ENCODE measurements at places on chromosomes 2 and 18.

- no peak for DNase-seq
These were observed 35.5 kb upstream of the TXNDC2 start for GRCh38 chr18:9850309-9850708.

DNA sequence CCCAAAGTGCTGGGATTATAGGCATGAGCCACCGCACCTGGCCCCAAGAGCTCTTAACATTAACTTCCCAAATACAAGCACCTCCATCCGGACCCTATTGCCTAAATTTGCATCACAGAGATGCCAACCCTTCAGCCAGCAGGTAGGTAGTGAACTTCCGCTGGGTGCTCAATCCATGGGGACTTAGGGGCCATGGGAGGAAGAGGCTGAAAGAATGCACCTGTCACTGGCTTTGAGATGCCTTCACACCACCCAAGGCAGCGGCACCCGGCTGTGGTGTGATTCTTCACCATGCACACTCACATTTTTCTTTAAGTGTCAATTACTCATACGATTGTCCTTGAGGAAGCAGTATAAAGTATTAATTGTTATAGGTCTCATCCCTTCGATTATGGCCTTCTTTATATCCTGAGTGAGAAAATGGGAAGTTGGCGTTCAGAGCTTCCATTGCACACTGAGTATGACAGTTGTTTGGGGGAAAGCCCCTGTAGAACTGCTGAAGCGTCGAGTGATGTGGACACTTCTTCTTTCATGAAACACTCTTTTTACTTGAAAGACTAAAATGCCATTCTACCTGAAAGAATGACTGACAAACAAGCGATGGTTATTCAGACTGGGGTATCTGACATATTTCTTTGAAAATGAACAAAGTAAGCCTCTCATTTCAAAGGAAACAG lies 51.8 kb upstream of the BIN1 start:
- no peak for DNase-seq

DNA sequence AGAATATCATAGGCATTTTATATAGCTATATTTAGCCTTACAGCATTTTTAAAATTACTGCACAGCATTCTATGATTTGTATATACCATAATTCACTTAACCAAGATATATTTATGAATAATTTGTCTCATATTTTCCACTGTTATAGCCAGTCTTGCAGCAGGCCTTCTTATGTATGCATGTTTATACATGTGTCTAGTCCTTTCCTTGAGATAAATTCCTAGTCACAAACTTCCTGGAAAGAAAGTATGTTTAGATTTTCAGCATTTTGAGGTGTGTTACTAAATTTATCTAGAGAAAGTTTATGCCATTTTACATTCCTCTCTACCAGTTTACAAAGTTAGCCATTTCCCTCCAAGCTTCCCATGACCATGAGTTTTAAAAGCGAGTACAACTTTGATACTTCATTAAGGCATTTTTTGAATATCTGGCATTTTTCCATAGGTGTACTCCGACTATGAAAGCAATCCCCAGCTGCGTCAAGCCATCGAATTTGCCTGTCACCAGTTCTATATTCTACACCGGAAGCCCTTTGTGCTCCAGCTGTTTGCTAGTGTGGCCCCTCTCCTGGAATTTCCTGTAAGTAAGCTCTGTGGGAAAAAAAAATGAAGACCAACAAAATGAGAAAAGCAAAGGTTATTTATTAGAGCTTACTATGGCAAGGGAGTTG lies 59.4 kb upstream of the RPE start:
- DNase-seq, result no peak

- DNase-seq, result peak; percentile 42
These were observed 77.7 kb downstream of the GULP1 start for GRCh38 chr2:188369365-188369764.

GRCh38 chr2:45401431-45401922 lies 209.6 kb downstream of the SRBD1 start:
- no peak for DNase-seq

GRCh38 chr2:42360493-42360889 lies 526 bp downstream of the COX7A2L start:
- no peak for DNase-seq

DNA sequence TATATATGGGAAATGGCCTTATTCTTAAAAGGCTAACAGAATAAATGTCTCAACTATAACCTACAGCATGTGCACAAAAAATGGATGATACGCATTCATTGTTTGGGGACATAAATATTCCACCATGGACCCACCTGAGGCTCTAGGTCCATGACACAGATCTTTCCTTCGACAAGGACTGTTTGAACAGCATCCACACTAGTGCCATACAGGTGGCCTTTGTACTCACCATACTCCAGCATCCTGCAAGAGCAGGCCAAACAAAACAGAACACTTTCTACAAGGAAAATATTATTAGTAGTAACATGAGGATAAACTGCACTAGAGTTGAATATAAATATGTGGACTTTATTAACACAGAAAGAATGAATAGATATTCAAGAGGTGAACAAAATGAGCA lies 6.1 kb upstream of the TMEM237 start:
- DNase-seq, result no peak

- no peak for DNase-seq
These were observed 6.4 kb downstream of the MTCL1 start for GRCh38 chr18:8711736-8712135.

- DNase-seq, result no peak
These were observed 195.7 kb downstream of the CDH20 start for GRCh38 chr18:61528961-61529360.

- no peak for DNase-seq
These were observed 68.2 kb upstream of the STON1 start for GRCh38 chr2:48461721-48462120.

GRCh38 chr18:32683044-32683443 lies 89.8 kb downstream of the KLHL14 start:
- DNase-seq, result no peak

DNA sequence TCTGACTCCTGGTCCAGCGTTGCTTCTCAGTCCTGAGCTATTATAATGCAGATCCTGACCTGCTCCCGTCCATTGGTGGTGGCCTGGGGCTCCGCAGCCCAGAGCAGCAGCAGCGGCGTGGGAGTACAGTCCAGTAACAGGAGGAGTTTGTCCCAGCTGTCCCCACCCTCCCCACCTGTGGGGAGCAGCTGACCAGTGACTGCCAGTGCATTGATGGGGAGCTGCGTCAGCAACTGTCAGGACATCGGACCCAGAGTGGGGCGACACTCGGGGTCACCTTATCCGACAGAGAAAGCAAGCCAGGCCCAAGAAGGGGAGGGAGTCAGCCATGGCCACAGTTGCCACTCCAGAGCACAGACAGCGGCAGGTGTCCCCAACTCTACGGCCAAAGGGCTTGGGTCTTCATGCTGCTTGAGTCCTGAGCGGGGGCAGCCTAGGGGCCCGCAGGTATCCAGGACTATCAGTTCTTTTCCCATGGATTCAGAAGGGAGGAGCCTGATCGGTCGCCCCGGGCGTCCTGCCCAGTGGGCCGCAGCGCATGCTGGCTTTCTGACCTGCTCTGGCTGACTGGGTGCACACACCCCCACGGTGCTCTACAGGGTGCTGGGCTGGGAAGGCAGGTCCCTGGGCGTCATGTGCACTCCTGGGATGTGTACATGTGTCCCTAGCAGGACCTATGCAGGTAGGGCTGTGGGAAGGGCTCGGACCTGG lies 29.7 kb downstream of the DNMT3A start:
- no peak for DNase-seq

DNA sequence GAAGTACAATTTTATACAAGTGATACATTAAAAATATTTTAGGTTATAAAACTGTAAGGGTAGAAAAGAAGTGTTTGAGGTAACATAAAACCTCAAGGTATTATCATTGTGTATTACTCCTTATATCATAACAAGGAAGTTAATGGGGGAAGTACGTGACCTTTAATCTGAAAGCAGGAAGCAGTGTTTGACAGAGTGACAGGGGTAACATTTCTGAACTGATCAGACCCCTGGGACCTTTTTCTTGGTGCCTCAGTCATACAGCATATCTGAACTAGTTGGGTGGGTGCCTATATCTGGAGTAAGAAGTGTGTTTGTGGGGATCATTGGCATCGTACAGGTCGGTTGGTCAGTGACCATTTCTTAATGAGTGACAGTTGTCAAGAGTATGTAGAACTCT lies 43.0 kb downstream of the MALT1 start:
- DNase-seq, result no peak

DNA sequence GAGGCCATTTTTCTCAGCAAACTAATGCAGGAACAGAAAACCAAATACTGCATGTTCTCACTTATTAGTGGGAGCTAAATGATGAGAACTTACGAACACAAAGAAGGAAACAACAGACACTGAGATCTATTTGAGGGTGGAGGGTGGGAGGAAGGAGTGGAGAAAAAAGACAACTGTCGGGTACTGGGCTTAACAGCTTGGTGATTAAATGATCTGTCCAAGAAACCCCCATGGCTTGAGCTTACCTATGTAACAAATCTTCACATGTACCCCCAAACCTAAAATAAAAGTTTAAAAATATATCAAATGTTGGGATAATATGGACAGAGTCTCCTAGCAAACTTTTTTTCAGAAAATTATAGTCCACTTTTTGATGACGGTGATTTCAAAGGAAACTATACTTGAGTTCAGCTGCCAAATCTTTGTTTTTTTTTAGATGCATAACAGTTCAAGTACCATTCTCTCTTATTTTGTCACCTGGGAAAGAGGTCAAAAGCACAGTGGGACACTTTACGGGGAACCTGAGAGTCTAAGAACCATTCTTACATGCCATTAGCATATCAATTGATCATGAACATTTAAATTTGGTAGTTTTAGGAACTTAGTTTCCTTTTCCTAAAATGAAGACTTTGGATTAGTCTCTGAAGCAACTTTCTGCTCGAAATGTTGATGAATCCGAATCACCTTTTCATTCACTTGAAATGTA lies 835.0 kb downstream of the NRXN1 start:
- no peak for DNase-seq

GRCh38 chr18:56721491-56721890 lies 70.3 kb downstream of the WDR7 start:
- no peak for DNase-seq

DNA sequence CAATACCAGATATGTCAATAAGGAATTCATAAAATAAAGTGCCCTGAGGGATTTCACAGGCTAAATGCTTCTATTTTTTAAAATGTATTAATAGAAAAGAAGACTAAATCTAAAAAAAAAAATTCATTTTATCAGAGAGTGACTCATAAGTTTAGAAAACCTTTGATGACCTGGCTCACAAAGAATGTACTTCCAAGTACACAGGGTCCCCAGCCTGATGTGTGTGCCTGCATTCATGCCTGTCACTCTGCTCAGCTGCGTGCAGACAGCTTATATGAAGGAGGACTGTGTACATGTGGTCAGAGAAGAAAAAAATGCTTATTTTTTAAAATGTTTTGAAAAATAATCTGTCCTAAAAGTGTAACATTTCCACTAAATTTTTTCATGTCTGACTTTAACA lies 3.0 kb upstream of the CPS1 start:
- DNase-seq, result no peak

DNA sequence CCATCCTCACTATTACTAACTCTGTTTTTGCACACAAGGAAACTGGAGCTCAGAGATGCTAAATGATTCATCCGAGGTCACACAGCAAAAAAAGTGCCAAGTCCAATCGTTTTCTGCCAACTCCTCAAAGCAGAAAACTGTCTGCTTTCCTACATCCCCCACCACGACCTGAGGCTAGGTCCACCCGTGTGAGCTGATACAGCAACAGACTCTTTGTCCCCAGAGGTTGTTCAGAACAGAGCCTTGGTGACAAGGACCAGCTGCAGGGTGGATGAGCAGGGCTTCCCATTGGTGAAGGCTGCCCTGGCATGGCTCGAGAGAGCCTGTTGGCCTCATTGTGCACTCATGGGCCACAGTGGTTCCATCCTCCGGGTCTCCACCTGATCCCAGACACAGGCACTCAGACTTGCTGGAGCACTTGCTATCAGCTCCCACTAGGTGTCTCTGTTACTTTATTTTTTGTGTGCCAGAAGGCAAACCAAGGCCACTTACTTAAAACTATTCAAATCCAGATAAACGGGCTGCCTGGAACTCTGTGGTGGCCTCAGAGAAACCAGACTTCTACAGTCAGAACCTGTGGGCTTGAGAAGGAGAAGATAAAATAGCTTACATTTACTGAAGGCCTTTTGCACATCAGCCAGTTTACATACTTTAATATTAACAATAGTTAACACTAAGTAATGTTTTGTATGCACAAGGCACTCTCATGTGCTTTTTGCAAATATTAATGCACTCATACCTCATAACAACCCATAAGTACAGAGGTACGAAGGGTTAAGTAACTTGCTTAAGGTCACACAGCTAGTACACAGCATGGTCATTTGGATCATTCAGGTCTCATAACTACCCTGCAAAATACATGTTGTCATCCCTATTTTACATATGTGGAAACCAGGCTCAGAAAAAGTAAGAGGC lies 62.9 kb upstream of the CTIF start:
- peak; percentile 75 for DNase-seq

DNA sequence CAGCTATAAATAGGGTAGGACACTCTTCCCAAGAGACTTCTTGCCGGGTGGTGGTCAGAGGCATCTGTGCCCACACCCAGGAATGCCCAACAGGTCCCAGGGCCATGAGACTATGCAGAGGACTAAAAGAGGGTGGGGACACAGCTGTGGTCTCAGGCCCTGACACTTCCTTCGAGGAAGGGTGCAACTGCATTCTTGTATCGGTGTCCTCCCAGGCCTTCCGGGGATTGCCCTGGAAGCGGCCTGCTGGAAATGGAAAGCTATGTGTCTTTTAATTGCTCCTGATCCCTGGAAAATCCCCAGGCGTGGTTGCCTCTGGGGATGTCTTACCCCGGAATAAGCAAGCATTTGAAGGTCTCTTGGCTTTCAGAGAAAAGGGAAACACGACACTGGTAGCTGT lies 176.7 kb downstream of the SOX11 start:
- no peak for DNase-seq

GRCh38 chr2:20614201-20615067 lies 36.5 kb downstream of the HS1BP3 start:
- no peak for DNase-seq

- no peak for DNase-seq
These were observed 32.9 kb downstream of the LBH start for GRCh38 chr2:30264274-30264673.

- DNase-seq, result no peak
These were observed 124.8 kb upstream of the TACR1 start for GRCh38 chr2:75324141-75324540.

- DNase-seq, result no peak
These were observed 177.4 kb downstream of the RPIA start for GRCh38 chr2:88868861-88869260.

DNA sequence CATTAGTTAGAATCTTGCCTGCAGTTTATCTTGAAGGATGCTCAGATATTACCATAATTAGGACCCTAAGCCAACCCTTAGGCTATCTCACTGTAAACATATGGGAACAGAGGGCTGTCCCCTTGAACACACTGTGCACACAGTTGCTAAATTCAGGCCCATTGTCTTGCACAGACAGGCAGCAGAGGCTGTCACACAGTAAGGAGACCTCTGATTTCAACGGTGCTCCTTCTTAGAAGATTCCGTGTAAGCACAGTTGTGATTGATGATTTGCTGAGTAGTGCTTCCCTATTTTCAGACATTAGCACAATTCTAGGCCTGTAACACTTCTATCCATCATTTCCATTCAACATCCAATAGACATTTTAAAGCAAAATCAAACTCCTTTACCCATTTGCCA lies 108.0 kb downstream of the RNF152 start:
- no peak for DNase-seq

Data from putamen (tissue), 1 donor.